ENCODE measurements at places on chromosomes 1 and 21.

DNA sequence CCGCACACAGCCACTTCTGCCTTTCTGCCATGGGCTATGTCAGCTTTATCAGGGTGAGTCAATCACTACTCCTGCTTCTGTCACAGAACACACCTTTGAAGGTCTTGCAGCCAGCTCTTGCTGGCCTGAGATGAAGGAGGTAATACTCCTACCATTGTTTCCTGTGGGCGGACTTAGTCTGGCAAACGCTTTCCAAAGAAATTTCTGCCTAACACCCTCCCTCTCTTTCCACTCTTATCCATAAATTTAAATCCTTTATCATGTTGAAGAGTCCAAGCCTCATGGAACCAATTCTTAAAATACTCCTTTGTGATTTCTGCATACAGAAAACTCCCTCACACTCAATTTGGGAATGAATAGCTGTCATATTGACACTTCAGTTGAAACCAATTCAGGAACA, 633.1 kb upstream of the CHRM3 start:
- DNase-seq, result no peak

DNA sequence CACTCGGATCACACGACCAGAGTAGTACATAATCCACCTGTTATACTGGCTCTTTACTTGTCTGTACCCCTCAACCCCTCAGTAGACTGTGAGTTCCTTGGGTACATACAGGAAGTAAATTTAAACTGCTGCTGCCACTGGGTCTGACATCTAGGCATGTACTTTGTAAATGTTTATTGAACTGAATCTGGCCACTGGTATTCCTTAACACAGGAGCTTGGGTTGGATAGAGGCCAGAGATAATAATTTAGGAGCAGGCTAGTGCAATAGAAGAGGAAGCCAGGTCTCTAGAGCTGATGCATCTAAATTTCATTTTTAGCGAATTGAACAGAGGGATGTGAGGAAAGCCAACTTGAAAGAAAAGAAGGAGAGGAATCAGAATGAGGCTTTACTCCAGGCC, 12.4 kb downstream of the TTC4 start:
- DNase-seq, result no peak

GRCh38 chr1:169594391-169594790, 8.1 kb upstream of the F5 start:
- DNase-seq, result no peak

DNA sequence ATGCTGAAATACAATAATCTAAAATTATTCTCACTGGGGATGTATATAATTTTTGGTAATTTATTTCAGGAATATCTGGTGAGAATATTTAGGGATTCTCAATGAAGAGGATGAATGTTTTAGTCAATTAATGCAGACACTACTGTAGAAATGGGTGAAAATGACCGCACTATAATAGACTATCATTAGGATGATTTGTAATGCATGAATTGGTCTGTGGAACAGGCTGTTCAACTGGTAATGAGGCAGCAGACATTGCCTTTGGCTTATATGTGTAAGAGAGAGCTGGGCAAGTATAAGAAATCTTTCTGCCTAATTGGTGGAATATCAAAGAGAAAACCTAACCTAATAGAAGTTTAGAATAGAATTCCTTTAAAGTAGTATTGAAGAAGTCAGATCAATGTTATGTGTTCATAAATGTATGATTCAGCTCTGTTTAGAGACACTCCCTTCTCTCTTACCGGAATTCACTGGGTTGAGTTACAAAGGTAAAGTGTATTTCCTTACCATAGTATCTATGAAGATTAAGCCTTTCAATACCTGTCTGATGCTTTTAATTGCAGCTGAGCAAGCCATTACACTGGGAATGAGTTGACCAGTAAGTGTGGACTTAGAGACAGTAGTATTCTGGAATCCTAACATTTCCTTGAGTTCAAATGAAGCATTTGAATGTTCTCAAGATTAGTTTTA, 274.5 kb downstream of the S1PR1 start:
- no peak for DNase-seq

DNA sequence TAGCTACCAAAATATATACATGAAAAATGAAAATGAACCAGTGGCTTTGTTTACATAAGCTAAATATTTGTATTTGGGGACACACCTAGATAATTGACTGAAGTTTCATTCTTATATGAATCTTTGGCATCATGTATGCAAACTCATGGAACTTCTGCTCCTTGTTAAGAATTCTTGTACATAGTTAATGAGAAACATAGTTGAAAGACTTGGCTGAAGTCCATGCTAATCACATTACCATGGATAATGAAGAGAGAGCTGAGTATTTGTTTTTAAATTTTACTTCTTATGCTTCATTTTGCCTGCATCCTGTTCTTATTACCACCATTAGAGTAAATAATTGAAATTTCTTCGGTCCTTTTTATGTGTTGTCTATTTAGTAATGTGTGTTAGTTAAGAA, 108.8 kb downstream of the LRRC53 start:
- DNase-seq, result no peak
